Activated T-helper 1 cell treated with anti-CD3 and anti-CD28 coated beads, Interleukin-12 subunit alpha, Interleukin-12 subunit beta, Interleukin-2, Interleukin-4 antibody, amounts not matched to agents 30 ng/mL and 10 ng/mL and 1 ng/mL, durations not matched to agents 14 hours and 24 hours and 36 hours (primary cell): ENCODE measurements at places on chromosomes 1 and 21.

GRCh38 chr1:65470766-65471165 is 50.3 kb downstream of the LEPR start:
- no peak for DNase-seq

DNA sequence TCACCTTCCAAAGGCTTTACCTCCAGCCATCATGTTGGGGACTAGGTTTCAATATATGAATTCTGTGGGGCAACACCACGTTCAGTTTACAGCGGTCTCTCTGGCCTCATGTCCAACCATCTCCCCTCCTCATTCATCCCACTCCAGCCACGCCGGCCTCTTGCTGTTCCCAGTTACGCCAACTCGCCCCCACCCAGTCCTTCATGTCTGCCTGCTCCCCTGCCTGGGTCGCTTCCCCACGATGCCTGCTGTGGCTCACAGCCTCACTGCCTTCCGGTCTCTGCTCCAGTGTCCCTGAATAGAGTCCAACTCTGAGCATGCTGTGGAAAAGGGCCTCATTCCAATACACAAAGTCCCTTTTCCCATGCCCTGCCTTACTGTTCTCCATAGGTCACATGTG is 193.8 kb downstream of the KIF26B start:
- no peak for DNase-seq

GRCh38 chr1:9482816-9483572 is 56.3 kb upstream of the SLC25A33 start:
- no peak for DNase-seq

- DNase-seq: no peak
Observed at GRCh38 chr1:53416269-53416813, 42.9 kb upstream of the DMRTB1 start.

GRCh38 chr1:156070548-156070947 is 9.6 kb downstream of the RAB25 start:
- no peak for DNase-seq

DNA sequence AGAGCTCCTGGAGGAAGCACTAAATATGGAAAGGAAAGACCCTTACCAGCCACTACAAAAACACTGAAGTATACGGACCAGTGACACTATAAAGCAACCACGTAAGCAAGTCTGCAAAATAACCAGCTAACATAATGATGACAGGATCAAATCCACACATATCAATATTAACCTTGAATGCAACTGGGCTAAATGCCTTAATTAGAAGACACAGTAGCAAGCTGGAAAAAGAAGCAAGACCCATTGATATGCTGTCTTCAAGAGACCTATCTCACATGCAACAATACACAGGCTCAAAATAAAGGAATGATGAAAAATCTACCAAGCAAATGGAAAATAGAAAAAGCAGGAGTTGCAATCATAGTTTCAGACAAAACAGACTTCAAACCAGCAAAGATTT is 31.0 kb downstream of the C1orf185 start:
- DNase-seq: no peak

- DNase-seq: no peak
Observed at GRCh38 chr1:180407051-180407450, 95.3 kb downstream of the ACBD6 start.

DNA sequence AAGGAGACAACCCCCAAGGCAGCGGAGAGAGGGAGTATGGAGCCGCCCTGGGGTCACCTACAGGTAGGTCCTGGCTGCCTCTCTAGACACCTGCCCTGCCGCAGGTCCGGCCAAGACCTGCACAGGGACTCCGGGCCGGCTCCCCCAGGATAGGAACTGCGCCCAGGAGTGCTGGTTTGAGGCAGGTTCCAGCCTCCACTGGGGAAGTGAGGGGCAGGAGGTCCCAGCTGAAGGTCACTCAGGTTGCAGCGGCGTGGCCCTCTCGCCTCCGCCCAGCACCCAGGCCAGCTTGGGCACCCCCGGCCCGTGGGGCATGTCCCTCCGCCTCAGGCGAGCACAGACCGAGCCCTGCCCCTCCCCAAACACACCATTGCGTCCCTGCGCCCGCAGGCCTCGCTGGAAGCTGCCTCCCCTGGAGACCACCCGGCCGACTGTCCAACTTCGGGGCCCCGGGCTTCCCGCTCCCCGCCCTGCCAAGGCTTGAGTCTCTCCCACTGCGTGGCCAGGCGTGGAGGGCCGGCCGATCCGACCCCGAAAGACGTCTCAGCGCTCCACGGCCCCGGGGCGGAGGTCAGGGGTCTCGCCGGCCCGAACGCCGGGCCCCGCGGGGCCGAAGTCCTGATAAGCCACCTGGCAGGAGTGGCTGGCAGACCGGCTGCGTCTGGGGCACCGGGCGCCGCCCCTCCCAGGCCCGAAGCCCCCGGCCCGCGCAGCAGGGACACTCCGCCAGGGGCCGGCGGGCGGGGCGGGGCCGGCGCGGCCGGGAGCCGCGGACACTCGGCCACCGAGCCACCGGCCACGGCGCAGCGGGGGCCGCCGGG is 1.4 kb upstream of the SKI start:
- no peak for DNase-seq

- no peak for DNase-seq
Observed at GRCh38 chr1:157136133-157136532, 2.1 kb downstream of the ETV3 start.

- no peak for DNase-seq
Observed at GRCh38 chr1:54460861-54461387, 54.7 kb upstream of the SSBP3 start.

DNA sequence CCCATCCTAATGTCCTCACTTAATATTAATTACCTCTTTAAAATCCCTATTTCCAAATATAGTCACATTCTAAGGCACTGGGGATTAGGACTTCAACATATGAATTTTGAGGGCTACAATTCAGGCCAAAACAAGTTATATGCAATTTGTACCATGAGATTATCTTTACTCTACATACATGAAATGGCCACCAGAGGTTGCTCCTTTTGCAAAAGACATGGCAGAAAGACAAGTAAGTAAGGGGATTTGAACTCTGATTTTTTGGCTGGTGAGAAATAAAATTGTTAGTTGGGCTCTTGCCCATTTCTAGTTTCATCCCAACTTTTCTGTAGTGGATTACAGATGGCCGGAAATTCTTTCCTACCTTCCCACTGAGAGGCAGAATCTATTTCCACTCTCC is 4.8 kb upstream of the ALG6 start:
- DNase-seq: no peak

DNA sequence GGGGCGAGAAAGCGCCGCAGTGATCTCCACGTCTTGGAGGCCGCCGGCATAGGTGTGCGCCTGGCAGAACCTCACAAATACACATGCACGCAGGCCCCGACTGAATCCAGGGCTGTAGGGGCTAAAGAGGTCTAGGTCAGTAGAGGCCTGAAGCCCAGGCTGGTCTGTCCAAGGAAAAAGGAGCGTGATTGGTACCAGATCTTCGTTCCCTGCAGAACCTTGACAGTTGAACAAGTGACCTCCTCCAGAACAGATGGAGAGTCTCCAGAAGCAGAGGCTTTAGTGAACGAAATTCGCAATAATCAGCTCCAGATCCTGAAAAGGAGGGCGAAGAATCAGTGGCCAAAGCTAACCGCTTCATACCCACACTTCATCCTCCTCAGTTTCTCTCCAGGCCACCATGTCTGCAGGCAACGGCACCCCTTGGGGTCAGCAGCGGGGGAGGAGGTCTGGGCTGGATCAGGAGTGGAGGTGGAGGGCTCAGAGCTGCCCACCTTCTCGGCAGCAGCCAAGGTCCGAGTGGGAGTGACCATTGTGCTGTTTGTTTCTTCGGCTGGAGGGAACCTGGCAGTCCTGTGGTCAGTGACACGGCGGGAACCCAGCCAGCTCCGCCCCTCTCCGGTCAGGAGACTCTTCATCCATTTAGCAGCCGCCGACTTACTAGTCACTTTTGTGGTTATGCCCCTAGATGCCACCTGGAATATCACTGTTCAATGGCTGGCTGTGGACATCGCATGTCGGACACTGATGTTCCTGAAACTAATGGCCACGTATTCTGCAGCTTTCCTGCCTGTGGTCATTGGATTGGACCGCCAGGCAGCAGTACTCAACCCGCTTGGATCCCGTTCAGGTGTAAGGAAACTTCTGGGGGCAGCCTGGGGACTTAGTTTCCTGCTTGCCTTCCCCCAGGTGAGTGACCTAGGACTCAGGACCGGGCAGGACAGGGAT is 749 bp upstream of the PEX11B start:
- DNase-seq: no peak

DNA sequence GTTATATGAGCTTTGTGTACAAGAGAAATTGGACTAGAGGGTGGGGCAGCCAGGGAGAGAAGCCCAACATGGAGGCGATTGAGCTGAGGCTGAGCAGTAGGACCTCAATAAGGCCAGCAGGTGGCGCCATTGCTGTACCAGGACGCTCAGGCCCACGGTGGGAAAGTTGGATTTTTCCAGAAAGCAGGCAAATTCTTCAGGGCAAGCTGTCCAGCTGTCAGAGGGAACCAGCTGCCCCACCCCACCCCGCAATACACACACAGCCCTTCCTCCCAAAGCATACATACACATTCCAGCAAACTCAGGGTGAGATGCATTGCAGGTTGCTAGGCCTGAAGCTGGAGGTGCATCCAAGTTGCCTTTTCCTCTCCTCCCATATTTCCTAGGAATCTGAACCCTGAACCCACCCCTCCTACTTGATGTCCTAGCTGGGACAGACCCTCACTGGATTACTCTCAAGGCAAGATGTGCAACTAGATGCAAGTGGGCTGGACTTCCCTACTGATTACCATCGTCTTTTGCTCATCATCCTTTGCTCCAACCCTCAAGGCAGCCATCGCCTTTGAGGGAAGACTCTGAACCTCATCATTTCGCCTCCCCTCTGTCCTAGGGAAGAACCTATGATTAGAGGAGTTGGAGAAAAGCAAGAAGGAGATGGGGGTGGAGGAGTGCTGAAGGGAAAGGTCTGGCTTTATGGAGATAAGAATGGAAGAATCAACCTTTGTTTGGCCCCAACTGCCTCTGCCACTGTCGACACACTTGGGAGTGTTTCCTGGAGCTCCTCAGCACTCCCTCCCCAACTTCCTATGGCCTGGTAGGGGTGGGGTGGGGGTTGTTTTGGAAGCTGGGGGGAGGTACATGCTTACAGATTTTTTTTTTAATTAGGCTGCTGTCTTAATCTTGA is 25.5 kb downstream of the CD34 start:
- peak; percentile 53 for DNase-seq

GRCh38 chr1:205852969-205853368 is 3.0 kb upstream of the PM20D1 start:
- no peak for DNase-seq

DNA sequence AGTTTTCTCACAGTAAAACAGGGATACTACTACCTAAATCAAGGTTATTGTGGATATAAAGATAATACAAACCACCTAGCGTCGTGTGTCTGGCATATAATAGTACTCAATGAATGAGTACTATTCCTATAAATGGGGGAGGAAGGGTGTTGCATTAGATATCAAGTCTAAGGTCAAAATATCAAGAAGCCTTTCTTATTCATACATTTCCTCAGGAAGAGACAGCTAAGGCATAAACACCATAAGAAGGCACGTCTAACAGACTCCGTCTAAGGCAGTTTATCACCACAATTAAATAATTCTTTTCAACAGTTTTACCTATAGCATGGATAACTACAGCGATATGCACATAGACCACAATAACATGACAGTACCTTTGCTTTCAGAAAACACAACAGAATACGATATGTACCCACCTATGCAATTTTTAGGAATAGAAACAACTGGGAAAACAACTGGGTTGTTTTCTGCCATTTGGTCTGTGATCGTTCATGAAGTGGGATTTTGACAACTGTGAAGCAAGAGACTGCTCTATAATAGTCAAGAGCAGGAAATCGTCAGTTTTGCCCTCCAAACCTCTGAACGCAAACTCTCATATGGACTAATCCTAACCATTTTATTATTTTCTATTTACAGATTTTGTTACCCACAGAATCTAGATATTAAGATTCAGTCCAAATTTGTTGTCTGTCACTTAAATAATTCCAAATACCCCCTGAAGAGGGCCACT is 53.1 kb downstream of the HNRNPR start:
- DNase-seq: no peak

DNA sequence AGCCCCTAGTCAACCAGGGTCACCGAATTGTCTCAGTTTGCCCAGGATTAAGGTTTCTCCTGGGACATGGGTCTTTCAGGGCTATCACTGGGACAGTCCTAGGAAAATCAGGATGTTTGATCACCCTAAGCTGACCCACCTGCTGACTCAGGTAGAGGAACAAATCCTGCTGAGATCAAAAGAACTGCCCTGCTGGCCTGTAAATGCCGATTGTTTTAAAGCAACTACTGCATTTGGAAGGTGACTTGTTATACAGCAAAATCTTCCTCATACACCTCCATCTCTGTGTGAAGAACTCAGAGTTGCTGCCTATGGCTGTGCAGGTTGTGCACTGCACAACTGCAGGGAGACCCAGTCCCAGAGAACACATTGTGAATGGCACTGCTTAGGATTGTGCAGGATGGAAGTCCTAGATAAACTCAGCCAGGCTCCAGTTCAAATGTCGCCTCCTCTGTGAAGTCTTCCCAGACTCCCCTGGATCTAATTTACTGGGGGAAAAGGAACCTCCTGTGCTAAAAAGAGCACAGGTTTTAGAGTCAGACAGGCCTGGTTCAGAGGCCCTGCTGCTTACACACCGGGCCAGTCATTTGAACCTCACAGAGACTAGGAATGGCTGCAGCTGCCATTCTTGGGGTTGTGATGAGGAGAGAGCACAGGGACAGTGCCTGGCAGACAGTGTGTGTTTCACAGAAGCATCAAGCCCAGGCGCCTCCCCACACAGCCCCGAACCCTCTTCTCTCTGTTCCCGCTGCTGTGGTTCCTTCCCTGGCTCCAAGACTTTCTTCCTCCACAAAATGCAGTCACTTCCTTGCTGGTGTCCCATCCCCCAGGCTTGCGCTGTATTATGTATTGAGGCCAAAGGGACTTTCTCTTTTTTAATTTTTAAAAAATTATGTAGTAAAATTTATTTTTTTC is 23.2 kb upstream of the LRP8 start:
- no peak for DNase-seq

- DNase-seq: no peak
Observed at GRCh38 chr1:1001057-1001783, 1.3 kb upstream of the HES4 start.

DNA sequence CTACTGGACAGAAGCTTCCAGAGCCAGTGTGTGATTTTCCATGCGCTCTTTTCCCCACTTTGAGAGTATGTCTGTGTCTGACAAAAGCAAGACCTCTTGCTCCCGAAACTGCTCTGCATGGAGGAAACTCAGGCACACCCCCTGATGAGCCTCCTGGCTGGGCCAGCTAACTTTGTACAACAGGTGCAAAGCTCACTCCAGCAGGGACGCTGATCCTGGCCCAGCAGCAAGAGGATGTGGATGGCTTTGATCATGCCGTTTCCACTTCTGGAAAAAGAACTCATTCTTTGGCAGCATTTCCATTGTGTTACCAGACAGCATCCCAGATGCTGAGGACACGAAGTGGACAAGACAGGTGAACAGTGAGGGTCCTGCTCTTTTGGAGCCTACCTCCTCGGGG is 103.1 kb downstream of the TLR5 start:
- no peak for DNase-seq
